ENCODE measurements at places on chromosomes 4 and X.

DNA sequence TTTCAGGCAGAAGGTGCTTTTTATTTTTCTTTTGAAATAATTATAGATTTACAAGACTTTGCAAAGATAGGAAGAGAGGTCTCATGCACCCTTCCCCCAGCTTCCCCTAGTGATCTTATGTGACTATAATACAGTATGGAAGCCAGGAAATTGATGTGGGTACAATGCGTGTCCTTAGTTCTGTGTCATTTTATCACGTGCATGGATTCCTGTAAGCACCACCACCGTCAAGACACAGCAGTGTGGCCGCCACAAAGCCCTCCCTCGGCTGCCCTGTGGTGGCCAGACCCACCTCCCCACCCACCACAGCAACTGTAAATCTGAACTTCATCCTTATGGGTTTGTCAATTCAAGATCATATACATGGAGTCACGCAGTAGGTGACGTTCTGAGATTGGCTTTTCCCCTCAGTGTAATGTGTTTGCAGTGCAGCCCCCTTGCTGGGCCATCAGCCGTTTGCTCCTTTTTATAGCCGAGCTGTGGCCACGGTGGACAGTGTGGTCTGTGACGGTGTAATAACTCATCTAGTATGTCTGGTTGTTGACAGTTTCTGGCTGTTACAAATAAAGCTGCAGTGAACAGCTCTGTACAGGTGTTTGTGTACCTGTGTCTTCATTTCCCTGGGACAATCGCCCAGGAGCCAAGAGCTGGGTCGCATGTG, 10.9 kb upstream of the HTRA3 start:
- no peak for DNase-seq

- no peak for DNase-seq
These were observed 46.4 kb downstream of the GPAT3 start for GRCh38 chr4:83582289-83582785.

GRCh38 chrX:109312757-109313156, 169.1 kb downstream of the GUCY2F start:
- DNase-seq: no peak

DNA sequence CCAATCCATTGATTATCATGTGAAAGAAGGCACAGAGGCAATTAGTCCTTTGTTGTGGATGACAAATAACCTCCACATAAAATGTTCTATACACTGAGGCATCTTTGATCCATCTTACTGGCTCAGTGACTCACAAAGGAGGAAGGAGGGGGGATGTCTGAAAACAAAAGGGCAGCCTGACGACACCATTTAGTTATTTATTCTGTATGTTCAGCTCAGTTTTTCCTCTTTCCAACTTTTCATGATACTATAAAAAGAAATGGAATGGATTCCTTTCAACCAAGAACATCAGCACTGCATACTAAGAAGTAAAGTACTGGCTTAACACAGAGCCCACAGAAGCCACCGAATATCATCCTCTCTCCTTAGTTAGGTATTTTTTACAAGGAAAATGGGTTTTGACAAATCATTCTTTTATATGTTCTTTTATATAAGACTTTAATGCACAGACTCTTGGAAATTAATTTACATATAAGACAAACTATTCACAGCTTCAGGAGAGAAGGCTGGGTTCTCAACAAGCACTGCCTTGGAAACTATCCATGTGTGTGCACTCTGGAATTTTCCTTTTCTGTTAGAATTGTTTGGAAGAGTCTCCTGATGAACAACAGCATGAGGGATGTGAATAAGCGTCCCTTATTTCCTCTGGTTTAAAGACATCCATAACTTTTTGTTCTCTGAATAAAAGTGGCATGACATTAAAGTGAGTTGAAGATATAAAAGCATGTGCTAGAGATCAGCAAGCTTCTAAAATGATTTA, 135.6 kb downstream of the TSPAN5 start:
- DNase-seq: no peak

GRCh38 chr4:5215321-5215720, 164.0 kb downstream of the STK32B start:
- no peak for DNase-seq

DNA sequence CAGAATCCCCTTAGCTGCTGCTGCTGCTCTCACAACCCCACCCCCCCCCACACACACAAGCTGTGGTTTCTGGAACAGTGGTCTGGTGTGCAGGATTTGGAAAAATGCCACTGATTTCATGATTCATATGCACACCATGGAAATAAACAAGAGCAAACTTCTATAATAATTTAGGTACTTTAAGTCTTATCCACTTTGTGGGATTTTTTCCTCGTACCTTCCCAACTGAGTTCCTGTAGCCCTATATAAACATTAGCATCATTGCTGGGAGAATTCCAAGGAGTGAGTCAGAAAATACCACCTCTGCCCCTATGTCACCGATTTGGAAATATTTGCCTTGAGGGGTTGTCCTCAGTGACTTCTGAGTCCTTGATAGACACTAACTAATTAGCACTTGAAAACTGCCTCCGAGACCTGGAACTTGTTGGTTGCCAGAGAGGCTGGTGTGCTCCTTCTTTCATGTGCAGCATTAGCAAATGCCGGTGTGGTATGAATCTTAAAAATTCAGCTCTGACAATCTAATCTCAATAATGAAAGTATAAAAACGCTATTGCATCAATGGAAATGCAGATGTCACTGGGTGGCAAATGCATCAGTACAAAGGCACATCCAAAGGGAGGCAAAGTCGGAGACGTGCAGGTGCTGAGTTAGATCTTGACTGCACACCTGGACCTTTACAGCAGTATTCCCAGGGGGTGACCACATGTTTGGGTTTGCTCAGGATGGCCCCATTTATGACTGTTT, 61.8 kb downstream of the CPE start:
- DNase-seq: no peak

DNA sequence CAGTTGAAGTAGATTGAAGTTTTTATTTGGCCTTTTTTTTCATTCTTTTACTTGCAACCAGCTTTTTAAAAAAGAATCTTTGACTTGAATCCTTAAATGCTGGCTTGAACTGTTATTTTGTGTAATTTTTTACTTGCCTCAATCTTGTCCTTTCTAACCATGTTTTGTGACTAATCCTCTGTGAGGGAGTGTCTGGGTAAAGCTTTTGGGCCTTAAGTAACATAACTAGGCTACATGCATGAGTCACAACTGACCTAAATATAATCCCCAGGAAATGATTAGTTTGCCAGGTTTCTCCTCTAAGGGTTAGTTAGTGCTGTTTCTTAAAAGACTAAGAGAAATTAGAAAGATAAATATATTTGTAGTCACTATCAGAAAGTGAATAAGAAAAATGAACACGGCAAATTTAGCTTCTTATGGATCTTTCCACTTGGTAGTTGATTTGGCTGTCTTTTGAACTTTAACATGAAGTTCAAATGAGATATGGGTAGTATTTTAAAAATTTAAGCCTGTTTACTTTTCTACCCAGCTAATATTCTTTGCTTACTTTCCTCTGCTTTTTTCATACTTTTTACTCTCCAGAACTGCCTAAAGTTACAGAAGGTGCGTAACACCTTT, 13.0 kb downstream of the EXOC1 start:
- no peak for DNase-seq

DNA sequence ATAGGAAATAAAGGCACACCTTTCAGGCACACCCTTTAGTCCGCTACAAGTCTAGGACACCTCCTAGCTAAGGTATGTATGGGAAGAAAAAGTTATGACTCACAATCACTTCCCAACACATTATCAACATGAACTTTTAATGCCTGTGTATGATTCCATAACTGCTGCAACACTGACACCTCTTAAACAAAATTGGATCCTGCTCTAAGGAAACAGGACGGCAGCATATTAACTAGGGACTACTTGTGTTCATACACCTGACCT, 2.4 kb upstream of the PPP3CA start:
- DNase-seq: no peak

- DNase-seq: no peak
These were observed at the start of gene NRK for GRCh38 chrX:105822138-105823091. Gene NRK (plus strand): TSS chrX:105822539. CDS start chrX:105822846, 307 bp downstream.

DNA sequence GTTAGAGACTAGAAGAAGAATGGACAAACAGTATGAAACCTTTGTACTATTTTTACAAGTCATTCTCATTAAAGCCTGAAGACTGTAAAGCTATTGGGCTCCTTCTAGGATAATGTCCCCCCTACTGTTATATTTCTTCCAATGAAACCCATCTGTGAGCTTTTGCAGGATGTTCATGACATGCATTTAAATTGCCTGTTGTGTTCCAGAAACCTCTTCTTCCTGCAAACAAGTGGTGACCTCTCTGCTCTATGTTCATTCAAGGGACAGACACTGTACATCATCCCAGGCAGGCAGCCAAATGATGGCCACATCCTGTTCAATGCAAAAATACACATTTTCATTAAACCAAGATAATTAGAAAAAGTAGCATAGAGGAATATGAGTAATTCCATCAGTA, 128.0 kb downstream of the C4orf33 start:
- DNase-seq: no peak

GRCh38 chr4:62344915-62345314, 1144.8 kb downstream of the ADGRL3 start:
- no peak for DNase-seq

DNA sequence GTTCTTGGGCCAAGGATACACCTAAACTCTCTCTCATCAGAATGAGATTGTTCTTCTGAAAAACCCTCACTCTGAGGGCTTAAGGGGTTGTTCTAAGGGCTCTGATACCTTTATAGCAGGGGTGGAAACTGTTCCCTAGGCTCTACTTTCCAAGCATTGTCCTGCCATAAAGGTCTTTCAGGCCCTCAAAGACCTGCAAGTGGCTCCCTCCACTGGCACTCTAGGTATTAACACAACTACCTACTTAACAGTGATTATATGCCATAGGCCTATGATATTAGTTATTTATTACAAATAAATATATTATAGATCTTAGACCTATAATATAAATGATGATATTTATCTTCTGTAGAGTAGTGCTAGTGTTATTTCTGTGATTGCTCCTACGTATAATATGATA, 473.7 kb upstream of the RPS6KA3 start:
- no peak for DNase-seq

DNA sequence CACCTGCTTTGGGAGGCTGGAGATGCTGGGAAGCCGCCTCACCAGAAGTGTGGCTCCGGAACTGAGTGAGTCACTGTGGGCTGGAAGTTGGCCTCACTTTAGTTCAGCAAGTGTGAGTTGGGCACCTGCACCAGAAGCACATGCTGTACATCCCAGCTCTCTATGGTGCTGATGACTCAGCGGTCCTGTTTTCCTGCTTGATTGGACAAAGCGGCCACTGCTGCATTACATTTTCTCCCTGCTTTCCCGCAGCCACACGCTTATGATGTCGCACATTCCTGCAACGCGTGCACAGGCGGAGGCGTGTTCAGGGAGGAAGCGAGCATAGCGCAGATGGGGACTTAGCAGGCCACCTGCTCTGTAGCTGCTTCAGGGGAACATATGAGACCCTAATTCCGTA, 26.7 kb upstream of the CLDN34 start:
- no peak for DNase-seq

DNA sequence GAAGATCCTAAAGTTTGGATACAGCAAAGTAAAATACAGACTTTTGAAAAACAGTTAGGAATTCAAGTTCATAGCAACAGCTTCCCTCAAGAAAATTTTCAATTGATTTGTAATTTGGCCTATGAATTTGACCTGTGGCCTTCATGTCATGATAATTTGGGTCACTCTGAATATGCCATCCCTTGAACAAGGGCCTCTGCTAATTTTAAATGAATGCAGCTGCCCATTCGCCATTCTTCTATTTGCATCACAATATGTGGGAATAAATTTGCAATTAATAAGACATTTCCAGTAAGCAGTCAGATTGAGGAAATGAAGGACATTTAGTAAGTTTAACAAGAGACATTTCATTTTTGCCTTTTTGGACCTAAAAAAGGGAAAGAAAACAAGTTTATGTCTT, 1.9 kb upstream of the REST start:
- no peak for DNase-seq

DNA sequence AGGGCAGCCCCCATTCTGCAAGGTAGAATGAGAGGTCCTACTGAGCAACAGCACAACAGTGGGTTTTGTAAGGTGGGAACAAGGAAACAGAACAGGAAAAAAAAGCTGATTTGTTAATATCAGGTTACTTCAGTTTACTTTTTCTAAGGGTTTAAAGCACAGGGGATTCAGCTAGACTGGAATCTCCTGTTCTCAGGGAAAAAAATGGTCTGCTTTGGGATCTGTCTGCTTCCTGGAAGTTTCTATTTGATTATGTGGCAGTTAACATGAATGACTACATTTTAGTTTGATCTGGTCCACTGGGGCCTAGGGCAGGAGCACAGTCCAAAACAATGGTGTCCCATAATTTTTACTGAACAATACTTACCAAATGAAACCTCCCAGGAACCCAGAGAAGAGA, 104.6 kb downstream of the FBXW7 start:
- DNase-seq: no peak

DNA sequence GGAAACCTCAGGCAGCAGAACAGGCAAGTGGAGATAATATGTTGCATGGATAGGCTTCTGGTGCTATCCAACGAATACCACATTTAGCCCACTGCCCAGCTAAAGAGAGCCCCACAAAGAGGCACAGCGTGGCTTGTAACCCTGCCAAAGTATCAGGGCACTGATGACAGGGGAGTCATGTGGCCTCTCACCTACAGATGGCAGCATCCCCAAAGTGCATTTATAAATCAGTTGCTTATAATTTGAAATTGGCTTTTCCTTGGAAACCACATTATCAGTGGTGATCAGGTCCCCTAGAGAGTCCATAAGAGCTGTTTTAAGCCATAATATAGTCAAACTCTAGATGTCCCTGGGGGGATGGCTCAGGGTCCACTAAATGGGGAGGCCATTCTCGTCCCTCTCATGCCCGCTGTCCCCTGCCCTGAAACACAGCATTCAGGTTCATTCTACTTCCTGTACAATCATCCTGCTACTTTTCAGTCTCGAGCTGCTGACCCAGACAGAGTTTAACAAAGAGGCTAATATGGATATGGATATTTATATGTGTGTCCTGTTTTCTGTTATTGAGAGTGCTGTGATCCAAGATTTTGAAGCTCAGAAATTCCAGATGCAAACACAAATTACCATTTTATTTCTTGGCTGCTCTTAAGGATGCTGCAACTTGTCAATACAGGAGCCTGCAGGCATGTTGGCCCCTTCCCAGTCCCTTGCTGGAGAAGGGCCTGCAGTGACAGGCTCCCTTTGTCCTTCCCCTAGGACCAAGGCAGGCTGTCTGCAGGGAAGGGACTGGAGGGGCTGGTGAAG, 28.5 kb downstream of the SRPX start:
- no peak for DNase-seq

GRCh38 chr4:2858451-2859217, 15.0 kb downstream of the ADD1 start:
- DNase-seq: no peak

GRCh38 chrX:32530802-32531403, 680.4 kb downstream of the DMD start:
- no peak for DNase-seq

DNA sequence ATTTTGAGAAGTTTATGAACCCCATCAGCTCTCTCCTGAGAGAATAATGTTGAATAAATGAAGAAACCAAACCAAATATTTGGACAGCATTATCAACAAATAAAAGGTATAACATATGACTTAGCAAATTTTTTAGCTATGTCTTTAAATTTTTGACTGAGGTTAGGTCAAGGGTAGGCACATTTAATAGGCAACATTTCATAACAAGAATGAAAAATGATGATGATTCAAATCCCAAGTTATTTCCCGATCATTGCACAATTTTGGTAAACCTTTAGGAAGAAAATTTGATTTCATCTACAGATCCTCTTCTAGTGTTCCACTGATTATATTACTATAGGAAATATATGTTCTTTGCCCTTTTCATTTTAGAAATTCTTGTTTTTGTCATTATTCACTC, 123.7 kb upstream of the TLR3 start:
- no peak for DNase-seq

GRCh38 chrX:106906361-106906760, 3.2 kb upstream of the RIPPLY1 start:
- DNase-seq: no peak
